Lung (tissue), 17 donors: ENCODE measurements at places on chromosomes 2 and 18.

DNA sequence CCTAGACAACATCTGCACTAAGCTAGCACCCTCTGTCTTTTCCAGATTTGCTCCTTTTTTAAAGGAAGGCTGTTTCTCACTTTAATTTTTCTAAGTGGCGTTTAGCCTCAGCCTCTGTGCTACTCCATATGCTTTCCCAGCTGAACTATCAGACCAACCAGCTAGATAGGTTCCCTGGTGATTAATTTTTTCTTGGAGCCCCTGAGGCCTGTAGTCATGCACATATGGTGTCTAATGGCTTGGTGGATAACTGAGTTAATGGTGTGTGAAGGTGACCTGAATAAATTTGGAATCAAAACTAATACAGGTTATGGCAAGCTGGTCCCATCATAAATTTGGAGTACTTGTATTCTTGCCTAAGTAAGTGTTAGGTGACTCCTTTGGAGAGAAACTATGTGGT is 135.5 kb downstream of the MGAT5 start:
- no peak for DNase-seq

DNA sequence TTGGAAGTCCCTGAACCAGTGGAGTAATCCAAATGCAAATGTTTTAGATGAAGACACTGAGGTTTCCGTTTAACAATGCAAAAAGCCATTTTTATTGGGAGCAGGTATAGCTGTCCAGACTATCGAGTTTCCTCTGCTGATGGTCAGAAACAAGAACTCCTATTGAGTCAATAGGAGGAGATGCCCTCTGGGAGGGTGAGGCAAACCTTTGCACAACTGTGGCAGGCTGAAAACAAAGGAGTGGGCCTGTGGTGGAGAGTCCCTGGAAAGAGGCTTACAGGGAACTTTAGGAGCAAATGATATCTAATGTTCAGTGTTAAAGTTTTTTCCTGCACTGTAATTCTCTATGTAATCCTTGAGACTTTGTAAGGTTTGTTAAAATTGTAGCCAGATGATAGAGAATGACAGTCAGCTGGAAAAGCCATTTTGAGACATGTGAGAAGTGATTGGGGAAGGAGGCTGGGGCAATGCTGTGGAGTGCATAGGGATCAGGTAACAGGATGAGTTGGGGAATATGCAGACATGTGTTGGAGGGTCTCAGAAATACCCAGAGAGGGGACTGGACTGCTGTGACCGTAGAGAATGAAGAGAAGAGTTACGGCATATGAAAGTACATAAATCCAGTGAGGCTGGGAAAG is 15.1 kb upstream of the EML4 start:
- no peak for DNase-seq

DNA sequence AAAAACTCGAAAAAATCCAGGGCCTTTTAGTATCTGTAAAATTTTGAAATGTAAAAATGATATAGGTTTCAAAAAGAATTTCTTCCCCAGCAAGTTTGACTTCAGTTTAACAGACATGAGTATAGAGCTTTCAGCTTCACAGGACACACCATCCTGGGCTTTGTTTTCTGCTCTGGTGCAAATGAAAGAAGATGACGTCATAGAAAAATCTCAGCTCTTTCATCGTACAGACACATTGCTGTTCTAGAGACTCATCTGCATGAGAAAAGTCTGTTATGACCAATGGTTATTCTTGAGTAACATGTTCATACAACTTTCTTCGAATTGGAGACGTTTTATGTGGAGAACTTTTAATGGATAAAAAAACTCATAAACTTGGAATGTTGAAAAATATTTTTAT is 111.7 kb upstream of the DYNAP start:
- DNase-seq = no peak

- DNase-seq = no peak
Measured at GRCh38 chr2:186064507-186064906, 325.9 kb downstream of the FSIP2 start.

DNA sequence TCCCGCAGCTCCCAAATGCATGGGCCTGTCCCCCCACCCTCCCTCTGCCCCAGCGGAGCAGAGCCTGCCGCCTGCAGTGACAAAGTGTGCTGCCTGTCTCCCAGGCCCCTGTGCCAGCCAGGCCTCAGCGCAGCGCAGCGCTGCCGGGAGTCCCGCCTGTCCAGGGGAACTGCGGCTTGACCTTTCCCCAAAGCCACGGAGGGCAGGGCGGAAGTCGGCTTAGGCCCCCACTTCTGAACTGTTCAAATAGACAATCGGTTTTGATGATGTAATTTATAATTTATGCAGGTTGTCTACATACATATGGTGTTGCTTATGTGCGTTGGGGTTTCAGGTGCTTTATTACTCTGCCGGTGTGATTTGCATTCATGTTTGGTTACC is 7.1 kb downstream of the GBX2 start:
- DNase-seq = no peak

- DNase-seq = peak; percentile 65
Measured at GRCh38 chr2:10165861-10166675, 43.5 kb downstream of the RRM2 start.

GRCh38 chr2:200609028-200609614 is 23.3 kb downstream of the AOX1 start:
- no peak for DNase-seq

DNA sequence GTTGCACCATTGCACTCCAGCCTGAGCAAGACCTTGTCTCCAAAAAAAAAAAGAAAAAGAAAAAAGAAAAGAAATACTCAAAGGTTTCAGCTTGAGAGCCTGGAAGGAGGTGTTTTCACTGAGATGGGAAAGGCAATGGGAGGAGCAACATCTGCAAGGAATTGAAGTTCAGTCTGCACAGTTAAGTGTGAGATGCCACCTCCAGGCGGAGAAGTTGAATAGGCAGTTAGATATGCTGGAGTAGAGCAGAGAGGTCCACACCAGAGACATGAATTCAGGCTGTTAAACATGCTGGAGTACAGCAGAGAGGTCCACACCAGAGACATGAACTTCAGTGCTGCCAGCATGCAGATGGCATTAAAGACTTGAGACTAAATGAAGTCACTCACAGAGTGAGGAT is 41.4 kb upstream of the DTNB start:
- DNase-seq = no peak

DNA sequence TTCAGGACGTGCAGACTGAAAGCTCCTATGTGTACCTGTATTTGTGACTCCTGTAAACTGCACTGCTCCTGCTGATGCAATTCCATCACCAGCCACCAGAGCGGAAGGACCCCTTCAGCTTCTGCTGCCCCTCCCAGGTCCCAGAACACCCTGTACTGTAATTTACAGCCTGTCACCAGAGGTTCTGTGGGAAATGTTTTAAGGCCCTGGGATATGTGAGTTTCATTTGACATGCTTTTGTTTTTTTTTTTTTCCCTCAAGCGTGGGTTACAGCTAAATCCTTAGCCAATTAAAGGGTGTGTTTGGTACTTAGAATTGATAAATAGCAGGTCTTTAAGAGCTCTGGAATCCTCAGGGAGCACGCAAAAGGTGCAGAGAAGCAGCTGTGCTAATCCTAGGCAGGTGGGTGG is 79.4 kb downstream of the KCTD1 start:
- DNase-seq = no peak

- DNase-seq = peak; percentile 33
Measured at GRCh38 chr2:160934263-160934662, 226.0 kb upstream of the TANK start.

DNA sequence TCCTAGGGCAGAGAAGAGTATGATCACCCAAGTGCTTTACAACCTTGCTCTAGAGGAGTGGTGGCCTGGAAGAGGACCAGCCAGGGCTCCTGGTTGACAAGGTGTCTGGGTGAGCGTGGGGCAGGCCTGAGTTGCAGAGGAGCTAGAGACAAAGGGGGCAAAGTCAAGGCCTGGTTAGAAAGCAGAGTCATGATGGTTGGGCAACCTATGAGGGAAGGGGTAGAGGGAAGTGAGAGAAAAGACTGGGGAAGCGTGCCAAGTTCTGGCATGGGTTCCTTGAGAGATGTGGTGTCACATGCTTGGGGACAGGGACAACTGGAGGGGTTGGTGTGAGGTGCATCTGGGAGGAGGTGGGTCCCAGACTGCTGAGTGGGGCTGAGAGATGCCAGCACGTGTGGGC is 13.5 kb downstream of the ZFP36L2 start:
- no peak for DNase-seq

GRCh38 chr2:61410185-61410584 is 60.7 kb downstream of the USP34 start:
- no peak for DNase-seq

- no peak for DNase-seq
Measured at GRCh38 chr2:196718419-196719109, 79.0 kb downstream of the CCDC150 start.

- DNase-seq = no peak
Measured at GRCh38 chr18:35088921-35089320, 47.7 kb downstream of the MAPRE2 start.

DNA sequence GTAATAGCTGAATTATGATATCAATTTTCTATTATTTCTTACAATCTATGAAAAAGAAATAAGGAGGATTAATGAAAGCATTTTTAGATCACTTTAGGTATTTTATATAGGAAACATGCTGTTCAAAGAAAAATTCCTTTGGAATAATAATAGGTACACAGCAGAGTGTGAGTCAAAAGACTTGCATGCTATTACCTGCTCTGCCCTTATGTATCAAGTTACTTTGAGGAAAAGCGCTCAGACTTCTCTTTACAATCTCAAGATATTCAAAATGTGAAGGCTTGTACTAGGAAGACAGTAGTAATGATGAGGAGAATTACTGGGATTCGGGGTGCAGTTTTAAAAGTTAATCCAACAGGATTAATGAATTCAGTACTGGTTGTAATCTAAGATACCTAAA is 29.1 kb upstream of the RNU4ATAC start:
- DNase-seq = no peak

DNA sequence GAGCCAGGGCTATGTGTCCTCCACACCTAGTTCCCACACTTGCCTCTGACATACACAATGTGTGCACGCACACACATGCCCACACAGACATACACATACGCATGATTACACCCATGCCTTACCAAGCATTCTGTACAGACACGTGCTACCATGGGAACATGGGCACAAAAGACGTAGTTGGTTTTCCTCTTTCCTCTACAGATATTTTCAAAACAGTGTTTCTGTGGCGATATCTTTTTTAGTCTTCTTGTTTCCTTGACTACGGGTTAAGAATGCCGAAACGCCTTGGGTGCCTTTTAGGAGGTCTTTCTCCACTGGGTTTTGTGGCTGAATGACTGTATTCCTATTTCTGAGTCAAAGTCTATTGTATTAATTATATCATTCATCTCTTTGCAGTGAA is 75.5 kb upstream of the SPTBN1 start:
- DNase-seq = no peak

DNA sequence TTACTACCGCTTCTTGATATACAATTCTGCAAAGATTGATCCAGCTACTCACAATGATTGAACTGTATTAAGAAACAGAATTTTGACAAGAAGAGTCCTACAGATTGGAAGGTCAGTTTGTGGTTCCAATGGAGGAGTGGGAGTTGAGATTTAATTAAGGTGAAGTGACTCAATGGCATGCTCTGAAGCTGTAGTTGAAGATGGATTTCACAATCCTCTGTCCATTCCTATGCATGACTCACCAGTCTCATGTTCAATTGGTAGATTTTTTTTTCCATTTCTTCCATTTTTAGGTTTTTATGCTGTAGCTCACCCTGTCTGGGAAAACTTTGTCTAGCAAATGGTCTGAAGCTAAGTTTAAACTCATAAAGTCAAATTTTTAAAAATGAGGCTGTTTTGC is 83.3 kb downstream of the DPP4 start:
- DNase-seq = no peak

DNA sequence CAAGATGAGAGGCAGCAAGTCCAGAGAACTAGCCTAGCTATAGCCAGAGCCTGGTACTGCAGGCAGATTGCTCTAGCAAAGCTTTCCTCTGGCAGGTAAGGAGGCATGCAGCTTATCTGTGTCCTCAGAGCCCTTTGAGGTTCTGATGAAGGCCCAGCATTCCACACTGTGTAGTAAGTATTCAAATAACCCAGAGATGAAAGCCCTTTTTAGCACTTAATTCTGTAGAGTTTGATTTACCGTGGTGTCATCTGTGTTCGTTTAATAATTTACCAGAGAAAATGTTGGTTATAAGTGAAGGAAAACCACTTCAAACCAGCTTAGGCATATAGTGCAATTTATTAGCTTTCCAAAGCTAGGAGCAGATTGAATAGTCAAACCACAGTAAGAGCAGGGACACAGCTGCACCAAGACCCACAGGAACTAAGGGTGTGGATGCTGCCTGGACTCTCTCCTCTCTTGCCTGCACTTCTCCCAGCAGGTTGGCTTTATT is 226.6 kb downstream of the BABAM2 start:
- peak; percentile 72 for DNase-seq

DNA sequence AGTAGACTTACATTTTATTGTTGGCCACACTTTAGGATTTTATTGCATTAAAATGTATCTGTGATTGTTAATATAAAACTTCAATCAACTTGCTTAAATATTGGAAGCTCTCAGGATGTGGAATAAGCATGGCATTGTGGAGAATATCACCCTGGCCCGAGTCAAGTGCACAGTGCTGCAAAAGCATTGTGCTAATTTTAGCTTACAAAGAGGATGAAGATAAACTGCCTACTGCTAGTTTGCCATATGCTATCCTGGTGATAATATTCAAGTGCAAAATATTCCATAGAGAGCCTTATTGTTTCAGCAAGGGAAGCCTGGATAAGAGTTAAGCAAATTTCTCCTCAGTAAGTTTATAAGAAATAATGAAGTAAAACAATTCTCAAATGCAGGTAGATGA is 54.5 kb downstream of the MEIS1 start:
- no peak for DNase-seq

DNA sequence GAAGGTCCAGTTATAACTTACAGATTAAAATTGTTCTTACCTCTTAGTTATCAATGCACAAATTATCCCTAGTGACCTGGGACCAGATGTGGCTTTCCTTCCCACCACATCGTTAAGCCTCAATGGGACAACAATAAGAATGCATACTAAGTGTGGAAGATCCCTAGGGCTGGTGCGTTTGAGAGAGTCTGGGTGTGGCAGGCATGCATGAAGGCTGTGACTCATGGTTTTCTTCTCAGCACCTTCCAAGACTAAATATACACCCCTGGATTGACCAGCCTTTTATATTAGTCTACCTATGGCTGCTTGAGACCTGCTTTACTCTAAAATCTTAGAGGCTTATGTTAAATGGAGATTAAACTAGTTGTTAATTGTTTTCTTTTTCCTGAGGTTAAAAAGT is 261.7 kb upstream of the SLC14A2 start:
- no peak for DNase-seq

- DNase-seq = peak; percentile 69
Measured at GRCh38 chr2:29940706-29941105, 19.3 kb upstream of the ALK start.
